Motor neuron (in vitro differentiated cells): ENCODE measurements at places on chromosomes 4 and X. TPM values are rescaled to one million over a fixed set of nuclear protein-coding genes. Genes with fewer than 3 reads are reported as not detected.

Gene SYP
- total RNA-seq: 75.1 and 76.4 TPM in 2 replicates

DNA sequence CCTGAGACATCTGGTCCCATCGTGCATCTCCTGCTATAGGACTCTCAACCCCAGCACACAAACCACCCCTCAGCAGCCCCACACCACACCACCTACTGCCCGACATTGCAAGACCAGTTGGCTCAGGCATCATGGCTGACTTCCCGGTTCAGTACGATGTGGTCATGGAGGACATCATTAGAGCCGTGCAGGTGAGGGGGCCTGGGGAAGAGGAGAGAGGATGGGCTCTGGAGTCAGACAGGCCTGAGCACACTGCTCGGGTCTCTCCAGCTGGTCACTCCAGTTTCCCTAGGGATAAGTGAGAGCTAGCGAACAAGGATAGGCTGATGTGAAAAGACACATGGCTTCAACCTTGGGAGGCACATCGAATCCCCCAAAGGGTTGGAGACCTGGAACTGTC is 17.2 kb downstream of the MAGED2 start:
- ATAC-seq: no peak

DNA sequence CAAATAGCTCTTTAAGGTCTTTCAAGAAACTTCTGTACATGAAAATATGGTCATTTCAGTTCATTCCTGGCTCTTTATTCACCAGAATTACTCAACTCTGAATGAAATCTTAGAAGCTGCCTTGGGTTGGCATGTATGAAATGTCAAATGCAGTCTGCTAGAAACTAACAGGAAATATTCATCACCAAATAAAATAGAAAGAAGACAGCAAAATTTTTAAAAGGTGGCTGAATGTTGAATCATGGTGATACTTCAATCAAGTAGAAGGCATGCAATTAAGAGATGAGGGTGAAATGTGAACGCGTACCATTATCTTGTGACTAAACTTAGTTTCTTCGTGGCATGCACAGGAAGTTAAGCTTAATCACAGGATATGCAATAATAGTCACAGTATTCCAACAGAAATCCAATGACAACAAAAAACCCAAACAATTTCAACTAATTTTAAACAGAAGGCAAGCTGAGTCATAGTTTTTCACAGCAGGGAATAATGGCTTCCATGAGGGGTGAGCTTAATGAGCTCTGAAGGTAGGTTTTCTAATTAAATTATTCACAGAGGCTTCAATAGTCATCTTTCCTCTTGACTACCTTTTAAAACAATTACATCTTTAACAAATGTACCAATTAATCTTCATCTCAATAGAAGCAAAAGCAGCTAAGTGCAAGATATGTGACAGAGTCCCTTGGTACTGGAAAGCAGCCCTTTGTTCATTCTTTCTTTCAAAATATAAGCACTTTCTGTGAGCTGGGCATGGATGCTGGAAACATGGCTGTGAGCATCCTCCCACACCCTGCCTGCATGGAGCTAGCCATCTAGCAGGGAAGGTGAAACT is 44.5 kb downstream of the SCFD2 start:
- peak; percentile 80 for ATAC-seq

DNA sequence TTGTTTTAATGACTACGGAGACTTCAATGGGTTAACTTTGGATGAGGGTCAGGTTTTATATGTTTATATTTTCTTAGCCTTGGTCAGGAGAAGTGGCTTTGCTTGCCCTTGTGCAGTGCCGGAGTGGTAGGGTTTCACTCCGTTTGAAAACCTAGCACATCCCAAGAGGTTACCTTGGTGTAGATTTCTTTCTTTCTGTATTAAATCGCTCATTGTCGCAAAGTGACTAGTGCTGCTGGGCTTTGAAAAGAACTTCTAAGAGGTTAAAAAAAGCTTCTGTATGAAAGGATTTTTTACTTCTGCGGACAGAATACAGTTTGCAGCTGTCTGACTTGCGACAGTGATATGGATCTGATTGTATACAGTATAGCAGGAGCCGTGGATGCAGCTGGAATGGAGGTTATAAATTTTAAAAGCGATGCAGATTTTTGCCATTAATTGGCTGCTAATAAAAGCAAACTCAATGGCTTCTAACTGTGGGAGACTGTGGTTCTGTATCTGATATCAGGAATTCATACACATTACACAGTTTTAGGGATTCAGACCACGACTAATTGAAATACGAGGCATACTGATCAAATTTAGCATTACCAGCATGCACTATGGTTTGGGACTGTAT is 340.9 kb upstream of the PITX2 start:
- no peak for ATAC-seq

GRCh38 chr4:175412161-175412560 is 399.9 kb downstream of the GPM6A start:
- no peak for ATAC-seq

- ATAC-seq: no peak
Measured at GRCh38 chr4:146155152-146155724, 20.3 kb upstream of the LSM6 start.

Gene TEX13B
- not detected in 2 replicates for total RNA-seq

DNA sequence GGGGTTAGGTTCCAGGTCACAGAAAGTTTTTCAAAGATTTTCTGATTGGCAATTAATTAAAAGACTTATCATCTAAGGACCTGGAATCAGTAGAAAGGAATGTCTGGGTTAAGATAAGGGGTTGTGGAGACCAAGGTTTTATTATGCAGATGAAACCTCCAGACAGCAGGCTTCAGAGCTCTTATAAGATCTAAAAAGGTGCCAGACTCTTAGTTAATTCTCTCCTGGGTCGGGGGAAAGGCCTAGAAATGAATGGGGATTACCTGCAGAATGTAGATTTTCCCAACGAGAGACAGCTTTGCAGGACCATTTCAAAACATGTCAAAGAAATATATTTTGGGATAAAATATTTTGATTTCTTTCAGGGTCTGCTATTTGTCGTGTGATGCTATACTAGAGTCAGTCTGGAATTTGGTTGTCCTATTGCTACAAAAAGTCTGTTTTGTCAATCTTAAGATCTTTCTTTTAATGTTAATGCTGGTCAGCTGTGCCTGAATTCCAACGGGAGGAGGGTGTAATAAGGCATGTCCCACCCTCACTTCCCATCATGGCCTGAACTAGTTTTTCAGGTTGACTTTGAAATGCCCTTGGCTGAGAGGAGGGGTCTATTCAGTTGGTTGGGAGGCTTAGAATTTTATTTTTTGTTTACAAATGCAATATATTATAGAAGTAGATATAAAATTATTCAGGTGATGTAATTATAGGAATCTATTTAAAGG is 15.8 kb downstream of the EGF start:
- no peak for ATAC-seq

GRCh38 chrX:20530406-20530921 is 263.8 kb upstream of the RPS6KA3 start:
- peak; percentile 82 for ATAC-seq

DNA sequence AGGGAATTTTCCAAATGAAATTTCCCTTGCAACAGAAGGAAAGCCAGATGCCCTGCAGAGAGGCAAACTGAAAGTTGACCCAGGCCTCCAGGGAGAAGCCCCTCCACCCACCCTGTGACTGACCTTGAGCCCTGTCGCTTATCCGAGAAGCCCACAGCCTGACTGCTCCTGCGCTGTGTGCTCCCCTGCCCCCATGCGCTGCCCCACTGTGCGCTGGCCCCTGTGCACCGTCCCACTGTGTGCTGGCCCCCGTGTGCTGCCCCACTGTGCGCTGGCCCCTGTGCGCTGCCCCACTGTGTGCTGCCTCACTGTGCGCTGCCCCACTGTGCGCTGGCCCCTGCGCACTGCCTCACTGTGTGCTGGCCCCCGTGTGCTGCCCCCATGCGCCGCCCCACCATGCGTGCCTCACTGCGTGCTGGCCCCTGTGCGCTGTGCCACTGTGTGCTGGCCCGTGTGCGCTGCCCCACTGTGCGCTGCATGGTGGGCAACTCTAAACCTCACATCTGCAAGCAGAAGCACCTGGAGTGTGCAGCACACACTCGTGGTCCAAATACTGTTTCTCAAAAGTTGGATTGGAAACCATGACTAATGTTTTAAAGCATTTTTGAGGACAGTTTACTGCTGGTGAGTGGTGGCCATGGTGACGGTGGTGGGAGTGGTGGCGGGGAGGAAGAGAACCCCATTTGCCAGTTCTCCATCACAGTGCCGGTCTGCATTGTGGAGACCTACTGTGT is 8.3 kb upstream of the GRPEL1 start:
- ATAC-seq: no peak

GRCh38 chrX:33725535-33726210 is 406.4 kb downstream of the FAM47A start:
- ATAC-seq: peak; percentile 32

- no peak for ATAC-seq
Measured at GRCh38 chrX:37371578-37371991, 22.4 kb downstream of the PRRG1 start.

Gene SH2D1A
- 0.13 and 0.14 TPM in 2 replicates for total RNA-seq

- no peak for ATAC-seq
Measured at GRCh38 chr4:183790661-183791060, 114.4 kb upstream of the STOX2 start.

DNA sequence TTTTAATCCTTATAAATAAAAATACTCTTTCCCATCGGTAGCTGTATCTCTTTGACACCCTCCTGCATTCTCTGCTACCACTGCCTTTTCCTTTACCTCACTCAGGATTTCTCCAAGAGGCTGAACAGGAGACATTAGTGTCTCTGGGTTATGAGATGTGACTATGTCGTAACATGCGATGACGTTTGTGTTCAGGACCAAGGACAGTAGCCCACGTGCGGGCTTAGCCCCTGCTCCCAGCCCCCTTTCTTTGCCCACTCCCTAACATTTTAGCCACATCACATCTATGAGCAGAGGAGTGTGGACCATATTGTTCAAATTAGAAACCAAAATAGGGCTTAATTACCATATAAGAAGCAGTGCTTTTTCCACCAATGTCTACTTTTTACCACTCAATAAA is 369.3 kb downstream of the FBXW7 start:
- ATAC-seq: no peak

DNA sequence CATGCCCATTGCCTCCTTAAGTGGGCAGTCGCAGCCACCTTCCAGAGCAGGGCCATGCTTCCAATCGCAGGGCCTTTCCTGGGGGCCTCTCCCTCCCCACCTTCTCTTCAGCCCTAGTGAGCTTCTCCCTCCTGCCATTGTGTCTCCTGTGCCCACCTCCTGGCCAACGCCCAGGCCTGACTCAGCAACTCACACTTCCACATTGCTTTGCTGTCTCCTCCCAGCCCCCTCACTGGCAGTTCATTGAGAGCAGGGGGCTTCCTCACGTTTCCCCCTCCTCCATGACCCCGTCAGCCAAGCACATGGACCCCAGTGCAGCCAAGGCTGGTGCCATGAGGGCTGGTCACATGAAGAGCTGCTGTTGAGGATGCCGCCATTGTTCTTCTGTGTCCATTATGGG is 25.9 kb downstream of the HTRA3 start:
- ATAC-seq: no peak

DNA sequence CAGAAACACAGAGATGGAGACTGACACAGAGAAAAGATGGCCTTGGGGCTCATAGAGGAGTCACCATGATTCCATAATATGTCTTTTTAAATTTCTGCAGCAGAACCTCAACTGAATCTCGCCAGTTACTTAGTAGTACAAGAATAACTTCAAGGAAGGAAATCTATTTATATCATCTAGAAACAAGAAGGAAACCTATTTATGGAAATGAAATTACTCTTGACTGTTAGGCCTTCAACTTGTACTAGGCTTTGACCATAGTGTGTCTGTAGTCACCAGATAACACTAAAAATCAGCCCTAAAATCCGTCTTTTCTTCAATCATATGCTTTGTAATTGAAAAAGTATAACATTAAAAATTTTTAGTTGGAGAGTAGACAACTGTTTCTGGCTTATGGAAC is 740.4 kb downstream of the TRIML1 start:
- no peak for ATAC-seq

Gene LRAT
- total RNA-seq: 2.0 and 2.1 TPM in 2 replicates

DNA sequence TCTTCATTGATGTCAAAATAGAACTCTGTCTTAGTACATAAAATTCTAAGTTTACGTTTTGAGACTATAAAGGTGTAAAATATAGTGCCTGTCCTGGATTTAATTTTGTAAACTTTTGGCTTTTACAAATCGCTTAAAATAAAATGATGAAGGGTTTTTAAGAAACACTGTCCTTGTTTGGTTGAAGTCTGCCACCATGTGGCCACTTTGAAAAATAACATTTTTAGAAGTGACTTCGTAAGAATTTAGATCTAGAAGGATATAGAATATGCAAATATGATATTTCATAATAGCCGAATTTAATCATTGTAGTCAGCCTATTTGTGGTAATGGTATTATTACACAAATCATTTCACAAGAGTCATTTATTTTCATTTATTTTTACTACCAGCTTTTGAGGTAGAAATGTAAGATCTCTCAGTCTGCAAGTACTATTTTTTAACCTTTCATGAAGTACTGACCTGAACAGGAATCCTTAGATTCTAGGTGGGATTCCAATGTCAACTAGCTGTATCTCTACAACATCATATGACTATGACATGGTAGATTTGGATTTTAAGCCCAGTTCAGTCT is 31.0 kb upstream of the FAT4 start:
- no peak for ATAC-seq

DNA sequence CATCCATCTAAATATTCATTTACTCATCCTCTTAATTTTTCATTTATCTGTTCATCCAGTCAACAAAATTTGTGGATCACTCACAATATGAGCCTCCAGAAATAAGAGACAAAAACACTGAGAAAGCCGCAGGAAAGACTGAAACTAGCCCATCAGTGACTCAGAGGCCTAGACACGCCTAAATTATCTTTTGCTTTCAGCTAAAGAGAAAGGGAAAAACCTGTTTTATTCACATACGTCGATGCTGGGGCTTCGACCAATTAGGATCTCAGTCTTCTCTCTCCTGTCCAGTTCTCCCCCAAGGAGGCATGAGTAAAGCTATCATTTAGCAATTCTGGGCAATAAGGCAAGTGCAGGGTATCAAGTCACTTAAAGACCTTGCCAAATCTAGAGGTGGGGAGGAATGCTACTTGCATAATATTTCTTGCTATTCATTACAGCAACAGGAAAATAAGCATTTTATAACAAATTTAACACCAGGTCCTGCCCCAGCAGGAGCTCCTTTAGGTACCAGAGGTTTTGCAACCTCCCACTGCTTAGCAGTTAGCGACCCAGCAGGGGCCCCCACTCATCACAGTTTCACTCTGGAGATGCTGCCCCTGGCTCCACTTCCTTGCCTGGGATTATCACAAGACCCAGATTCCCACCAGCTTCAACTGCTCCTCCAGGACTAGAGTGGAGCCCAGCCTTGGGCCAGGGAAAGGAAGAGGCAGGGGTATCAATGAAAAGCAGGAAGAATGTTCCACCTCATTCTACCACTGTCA is 30.1 kb upstream of the TMEM154 start:
- ATAC-seq: no peak

- no peak for ATAC-seq
Measured at GRCh38 chrX:71493111-71493613, 39.7 kb upstream of the OGT start.

Gene ASB12
- total RNA-seq: 0.43 TPM in 1 of 2 replicates, not detected in the other
